ENCODE measurements at places on chromosomes 2 and 18.

DNA sequence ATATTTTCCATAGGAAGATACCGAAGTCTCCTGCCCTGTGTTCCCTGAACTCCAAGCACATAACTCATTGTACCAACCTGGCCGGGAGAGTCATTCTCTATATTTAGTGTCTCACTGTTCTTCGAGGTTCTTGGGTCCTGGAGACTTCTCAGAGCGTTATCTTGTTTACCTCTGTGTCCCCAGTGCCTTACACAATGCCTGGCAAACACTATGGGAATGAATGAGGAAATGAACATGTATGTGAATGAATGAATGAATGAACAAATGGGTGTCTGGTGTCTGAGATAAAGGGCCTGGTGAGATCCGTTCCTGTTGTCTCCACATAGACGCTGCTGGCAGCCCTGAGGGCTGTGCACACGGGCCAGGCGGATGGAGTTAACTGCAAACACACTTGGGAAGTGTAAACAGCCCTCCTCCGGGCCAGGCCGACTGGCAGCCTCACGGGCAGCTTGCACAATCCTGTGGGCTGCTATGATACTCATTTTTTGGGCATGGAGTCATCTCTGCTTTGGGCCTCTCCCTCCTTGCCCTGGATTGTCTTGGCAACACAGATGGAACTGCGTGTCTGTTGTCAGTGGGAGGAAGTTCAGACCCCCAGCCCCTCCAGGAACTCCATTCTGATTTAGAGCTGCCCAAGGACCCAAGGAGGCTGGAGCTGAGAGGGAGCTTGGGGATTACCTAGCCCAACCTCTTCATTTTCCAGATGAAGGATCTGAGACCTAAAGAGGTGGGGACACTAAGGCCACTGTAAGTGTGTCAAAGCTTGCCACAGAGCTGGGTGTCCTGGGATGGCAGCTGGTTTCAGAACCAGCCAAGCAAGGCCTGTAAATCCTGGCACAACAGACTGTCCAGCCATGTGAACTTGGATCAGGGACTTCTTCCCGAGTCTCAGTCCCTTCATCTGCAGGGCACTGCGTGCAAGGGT is 124.4 kb downstream of the INHBB start:
- peak; percentile 93 for DNase-seq

GRCh38 chr2:108220942-108221541 is 18.7 kb upstream of the SULT1C3 start:
- DNase-seq = no peak

DNA sequence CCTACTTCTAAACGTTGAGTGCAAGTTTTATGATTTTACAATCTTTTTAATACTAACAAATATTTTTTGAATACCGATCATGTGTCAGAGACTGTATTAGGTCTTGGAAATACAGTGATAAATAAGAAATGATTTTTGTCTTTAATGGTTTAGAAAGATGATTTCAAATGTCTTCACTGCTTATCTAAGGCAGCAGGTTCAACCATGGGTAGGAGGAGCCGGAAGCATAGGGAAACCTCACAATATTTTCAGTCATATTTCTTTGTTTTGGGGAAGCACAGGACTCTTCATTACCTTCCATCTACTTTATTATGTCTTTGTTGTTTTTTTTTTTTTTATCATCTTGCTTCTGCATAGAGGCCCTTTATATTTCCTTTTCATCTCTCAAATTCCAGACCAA is 165.2 kb upstream of the EPC2 start:
- no peak for DNase-seq

DNA sequence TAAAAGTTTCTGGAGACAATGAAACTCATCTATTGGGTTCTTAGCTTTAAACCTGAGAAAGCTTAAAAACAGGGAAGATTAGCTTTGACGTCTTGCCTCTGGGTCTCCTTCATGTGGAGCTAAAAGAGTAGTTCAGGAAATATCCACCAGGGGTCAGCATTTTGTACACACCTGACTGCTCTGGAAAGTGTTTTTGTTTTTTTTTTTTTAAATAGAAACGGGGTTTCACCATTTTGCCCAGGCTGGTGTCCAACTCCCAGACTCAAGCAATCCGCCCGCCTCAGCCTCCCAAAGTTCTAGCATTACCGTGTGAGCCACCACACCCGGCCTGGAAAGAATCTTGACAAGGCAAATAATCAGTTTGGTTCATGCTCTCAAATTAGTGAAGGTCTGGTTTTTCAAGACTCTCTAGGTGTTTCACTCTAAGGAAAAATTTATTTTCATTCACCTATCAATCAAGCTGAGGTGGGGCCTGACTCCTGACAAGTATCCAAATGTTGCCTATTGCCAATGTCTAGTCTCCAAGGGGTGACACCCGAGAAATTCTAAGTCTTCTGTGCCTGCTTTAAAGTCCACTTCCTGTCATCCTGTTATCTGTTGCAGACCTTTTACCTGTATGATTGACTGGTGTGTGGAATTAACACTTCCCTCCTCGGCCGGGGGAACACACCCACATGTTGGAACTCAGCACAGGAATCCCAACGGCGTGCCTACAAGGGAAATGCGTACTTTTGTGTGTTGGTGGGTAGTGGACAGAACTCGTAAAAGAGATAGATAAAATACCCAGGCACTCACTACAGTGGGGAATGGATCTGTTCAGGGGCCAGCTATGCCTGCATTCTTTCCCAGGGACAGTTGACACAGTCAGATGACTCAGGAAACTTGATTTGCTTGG is 11.3 kb downstream of the IL1RN start:
- DNase-seq = no peak

- no peak for DNase-seq
These were observed 144.5 kb upstream of the TCF4 start for GRCh38 chr18:55732227-55733106.

GRCh38 chr2:161355983-161356382 is 47.8 kb downstream of the PSMD14 start:
- DNase-seq = no peak

- no peak for DNase-seq
These were observed 15.4 kb downstream of the GDF7 start for GRCh38 chr2:20682167-20682920.

DNA sequence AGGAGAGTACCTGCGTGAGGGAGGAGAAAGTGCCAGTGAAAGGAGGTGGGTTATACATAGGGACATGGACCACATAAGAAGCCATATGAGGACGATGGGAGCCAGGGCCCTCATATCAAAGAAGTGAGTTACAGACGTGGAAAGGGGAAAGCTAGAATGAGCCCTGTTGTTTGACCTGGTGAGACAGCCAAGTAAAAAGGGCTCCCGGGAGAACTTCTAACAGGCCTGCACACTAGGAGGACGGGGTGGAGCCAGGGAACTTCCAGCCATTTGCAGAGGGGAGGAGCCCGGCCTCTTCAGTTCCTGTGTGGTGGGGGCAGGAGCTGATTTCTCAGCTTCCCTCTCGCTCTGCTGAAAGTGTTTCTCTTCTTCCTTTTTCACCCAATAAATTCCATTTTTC is 84.1 kb upstream of the SLC66A3 start:
- DNase-seq = no peak
